ENCODE measurements at places on chromosomes 2 and 18. TPM values are rescaled to one million over a fixed set of nuclear protein-coding genes. Genes with fewer than 3 reads are reported as not detected.

DNA sequence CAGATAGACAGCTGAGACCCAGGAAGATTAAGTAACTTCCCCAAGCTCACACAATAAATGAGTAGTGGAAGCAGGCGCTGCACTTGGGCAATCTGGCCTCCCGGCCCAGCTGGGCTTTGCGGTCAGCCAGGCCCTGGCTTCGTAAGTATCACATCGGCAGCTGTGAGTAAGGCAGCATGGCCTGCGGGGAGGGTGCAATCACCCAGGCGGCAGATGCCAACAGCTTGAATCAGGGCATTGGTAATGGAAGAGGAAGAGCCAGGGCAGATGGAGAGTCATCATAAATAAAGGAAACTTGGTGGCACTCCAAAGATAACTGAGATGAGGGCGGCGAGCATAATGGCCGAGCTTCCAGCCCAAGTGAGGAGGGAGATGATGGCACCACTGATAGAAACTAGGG lies 217.9 kb upstream of the PID1 start:
- no peaks in the 10 kb centered on the region for H3K4me1 ChIP-seq
- no peak overlapping the region for H3K27ac ChIP-seq
- no peak for DNase-seq
- no peak overlapping the region for H3K4me3 ChIP-seq

- DNase-seq = no peak
- H3K4me1 ChIP-seq = no peaks in the 10 kb centered on the region
- H3K27ac ChIP-seq = no peak overlapping the region
These were observed 17.4 kb downstream of the TPGS2 start for GRCh38 chr18:36811430-36811829.

GRCh38 chr18:51506811-51507210 lies 309.3 kb upstream of the MEX3C start:
- no peak overlapping the region for H3K4me3 ChIP-seq
- no peak for DNase-seq
- H3K36me3 ChIP-seq = no peaks in the 10 kb centered on the region
- no peak overlapping the region for H3K27ac ChIP-seq
- no peaks in the 10 kb centered on the region for H3K27me3 ChIP-seq

DNA sequence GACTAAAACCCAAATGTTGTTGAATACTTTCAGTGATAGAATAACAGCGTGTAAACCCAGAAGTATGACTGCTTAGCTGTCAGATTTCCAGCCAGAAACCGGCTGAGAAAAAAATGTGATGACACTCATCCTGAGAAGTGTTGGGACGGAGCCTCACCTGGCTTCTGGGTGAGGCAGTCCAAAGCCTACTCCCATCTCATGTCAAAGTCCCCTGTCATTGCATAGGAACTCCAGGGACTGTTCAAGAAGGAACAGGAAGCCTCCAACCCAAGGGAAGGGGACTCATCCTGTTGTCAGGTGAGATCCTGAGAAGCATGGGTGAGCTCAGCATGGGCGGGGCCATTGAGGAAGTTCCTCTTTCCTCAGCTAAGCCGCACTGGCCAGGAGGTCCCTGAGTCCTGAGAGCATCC lies 11.3 kb upstream of the CHRNA1 start:
- DNase-seq = no peak
- peaks cover 10% of the 10 kb centered on the region for H3K4me1 ChIP-seq
- H3K4me3 ChIP-seq = no peak overlapping the region
- H3K36me3 ChIP-seq = no peaks in the 10 kb centered on the region
- no peak overlapping the region for H3K27ac ChIP-seq

DNA sequence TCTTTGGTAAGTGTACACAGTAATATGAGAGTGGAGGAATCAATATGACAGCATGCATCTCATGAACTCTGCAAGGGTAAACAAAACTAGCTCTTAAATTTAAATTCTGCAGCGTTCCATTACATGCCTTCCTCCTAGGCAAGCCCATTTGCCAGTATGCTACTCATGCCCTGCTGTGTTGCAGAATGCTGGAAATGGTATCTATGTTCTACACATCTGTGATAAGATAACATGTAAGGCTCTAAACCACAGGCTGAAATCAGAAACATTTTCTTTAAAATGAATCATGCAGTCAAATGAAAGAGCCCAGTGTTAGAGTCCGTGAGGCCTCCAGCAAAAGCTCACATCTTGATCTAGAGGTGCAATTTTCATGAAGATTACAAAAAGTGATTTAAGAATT lies 112.8 kb upstream of the FN1 start:
- no peak for DNase-seq
- H3K36me3 ChIP-seq = no peaks in the 10 kb centered on the region
- no peaks in the 10 kb centered on the region for H3K4me1 ChIP-seq

C2orf81 gene
- total RNA-seq = 9.8 TPM

PDCD1 gene
- total RNA-seq = 3.6 TPM

INHA gene
- not detected for total RNA-seq

Measured in GM12878 (cell line).